ENCODE measurements at places on chromosomes 1 and 21.

GRCh38 chr1:64553285-64553684 lies 83.4 kb downstream of the CACHD1 start:
- no peak for DNase-seq

DNA sequence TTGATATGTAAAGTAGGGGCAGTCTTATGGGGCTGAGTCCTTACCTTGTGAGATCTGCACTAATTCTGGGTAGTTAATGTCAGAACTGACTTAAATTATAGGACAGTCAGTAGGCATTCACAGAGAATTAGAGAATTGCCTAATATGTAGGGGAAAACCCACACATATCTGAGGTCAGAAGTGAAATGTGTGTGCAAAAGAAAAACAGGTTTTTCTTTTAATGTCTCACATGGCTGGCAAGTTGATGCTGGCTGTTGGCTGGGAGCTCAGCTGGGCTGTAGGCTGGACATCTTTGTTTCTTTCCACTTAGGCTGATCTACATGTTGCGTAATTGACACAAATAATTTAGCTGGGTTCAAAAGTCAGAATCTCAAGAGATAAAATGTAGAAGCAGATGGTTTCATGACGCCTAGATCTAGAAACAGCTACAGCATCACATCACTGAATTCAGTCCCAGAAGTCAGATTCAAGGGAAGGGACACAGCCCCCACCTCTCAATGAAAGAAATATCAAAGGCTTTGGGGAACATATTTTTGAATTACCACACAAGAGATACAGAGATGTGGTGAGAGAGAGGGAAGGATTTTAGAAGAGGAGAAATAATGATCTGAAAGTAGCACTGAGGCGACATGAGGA lies 98.9 kb downstream of the TNFSF18 start:
- no peak for DNase-seq

- DNase-seq: no peak
Observed at GRCh38 chr1:7267493-7267892, 482.2 kb downstream of the CAMTA1 start.

DNA sequence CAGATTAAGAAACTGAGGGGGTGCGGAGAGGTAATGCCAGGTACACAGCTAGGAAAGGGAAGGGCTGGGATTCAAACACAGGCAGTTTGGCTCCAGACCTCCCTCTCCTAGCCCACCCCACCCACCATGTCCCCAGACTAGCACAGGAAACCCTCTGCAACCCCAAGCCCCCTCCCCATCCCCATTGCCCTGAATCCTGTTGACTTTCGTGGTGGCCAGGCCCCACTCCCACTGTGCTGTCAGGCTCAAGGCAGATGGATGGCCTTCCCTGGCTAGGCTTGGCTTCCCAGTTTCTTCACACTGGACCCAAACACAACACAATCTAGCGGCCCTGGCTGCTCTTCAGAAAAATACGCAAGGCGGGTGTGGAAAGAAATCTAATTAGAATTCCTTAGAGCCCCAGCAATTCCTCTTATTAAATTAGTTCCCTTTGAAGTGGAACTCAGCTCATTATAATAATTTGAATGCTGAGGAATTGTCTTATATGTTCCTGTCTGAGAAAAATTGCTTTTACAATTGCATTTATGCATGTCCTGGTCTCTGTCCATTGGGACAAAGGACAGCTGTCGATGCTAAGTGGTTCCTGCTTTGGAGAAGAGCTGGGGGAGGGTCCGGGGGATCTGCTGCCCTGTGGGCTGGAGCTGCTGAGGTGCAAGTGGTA lies 97.4 kb downstream of the SYF2 start:
- peak; percentile 25 for DNase-seq

GRCh38 chr1:77975386-77975785 lies 3.5 kb downstream of the FUBP1 start:
- no peak for DNase-seq

DNA sequence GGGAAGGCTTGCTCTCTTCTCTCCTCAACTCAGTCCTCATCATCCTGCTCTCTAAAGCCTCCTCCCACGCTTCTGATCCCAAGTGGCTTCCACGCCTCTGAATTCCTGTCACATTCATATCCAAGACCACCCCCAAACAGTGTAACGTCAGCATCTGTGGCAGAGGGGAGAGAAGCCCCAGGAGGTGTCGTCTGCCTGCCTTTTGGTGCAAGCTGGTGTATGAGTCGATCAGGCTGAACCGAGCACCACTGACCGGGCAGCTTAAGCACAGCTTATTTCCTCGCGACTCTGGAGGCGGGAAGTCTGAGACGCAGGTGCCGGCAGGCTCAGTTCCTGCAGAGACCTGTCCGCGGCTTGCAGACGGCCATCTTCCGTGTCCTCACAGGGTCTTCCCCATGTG lies 123.8 kb upstream of the RAB4A start:
- DNase-seq: no peak

All from right lobe of liver (tissue), 6 donors.